Retinal pigment epithelial cell (primary cell): ENCODE measurements at places on chromosomes 16 and 17.

- no peak for DNase-seq
These were observed 28.9 kb downstream of the SLC7A5 start for GRCh38 chr16:87840271-87840978.

GRCh38 chr17:64638552-64639203, 23.4 kb downstream of the SMURF2 start:
- no peak for DNase-seq

GRCh38 chr17:39716879-39717536, 13.3 kb downstream of the MIEN1 start:
- DNase-seq: no peak

GRCh38 chr17:76630151-76630550, 13.4 kb downstream of the ST6GALNAC1 start:
- no peak for DNase-seq

GRCh38 chr16:50301626-50302471, 35.5 kb downstream of the ADCY7 start:
- no peak for DNase-seq

DNA sequence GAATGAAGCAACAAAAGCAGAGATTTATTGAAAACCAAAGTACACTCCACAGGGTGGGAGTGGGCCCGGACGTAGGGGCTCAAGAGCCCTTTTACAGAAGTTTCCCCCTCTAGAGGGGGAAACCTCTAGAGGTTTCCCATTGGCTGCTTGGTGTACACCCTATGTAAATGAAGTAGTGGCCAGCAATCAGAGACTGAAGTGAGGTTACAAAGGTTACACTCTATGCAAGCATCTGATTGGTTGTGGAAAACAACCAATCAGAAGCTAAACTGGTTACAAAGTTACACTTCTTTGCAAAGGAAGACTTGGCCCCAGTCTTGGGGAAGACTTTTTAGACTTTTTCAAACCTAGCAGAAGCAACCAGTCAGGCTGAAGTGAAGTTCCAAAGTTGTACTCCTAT, 27.1 kb downstream of the CRAMP1 start:
- DNase-seq: no peak

- DNase-seq: no peak
These were observed 13.2 kb downstream of the RAI1 start for GRCh38 chr17:17694169-17695081.

- DNase-seq: no peak
These were observed 52.1 kb downstream of the CDH11 start for GRCh38 chr16:65069766-65070165.

- DNase-seq: peak; percentile 17
These were observed 60.4 kb downstream of the SLFN11 start for GRCh38 chr17:35312790-35313711.

DNA sequence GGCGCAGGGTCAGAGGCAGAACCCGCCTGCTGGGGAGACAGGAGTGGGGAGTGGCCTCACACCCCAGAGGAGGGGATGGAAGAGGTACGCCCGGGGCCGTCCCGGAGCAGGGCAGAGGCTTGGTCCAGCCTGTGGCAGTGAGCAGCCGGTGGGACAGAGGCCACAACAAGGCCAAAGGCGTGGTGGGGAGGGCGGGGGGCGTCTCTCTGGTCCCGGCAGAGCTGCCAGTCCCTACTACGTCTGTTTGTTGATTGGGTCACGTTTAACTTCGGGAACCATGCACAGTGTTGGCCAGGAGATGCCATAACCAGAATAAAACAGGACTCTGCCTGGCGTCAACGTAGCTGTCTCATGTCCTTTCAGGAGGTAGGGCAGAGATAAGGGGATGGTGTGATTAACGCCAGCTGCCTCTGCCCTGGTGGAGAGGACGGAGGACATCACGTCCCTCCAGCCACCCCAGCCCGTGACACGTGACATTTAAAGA, 192.8 kb downstream of the BANP start:
- DNase-seq: no peak

DNA sequence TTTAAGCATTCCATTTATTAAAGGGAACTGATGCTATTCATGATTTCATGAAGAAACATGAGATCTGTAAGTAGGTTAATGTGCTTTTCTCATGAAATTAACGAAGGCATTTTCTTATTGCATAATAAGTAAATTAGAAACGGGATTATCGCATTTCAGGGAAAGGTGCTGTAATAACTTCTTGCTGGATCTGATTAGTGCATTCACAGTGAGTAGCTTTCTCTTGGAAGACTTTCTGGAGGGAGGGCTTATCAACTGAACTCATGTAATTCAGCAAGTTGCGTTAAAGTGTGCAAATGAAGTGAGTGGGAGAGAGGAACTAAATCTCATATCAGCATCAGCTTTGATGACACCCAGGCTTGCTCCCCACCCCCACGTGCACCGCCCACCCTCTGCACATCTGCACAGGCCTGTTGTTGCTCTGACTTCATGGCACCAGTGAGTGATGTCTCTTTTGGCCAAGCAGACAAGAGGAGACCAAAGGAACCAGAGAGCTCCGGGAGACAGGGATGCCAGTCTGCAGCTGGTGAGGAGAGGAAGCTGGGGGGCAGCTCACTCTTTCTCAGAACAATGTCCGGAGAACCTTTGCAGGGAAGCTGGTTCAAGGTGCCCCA, 26.3 kb upstream of the GAS7 start:
- peak; percentile 64 for DNase-seq

DNA sequence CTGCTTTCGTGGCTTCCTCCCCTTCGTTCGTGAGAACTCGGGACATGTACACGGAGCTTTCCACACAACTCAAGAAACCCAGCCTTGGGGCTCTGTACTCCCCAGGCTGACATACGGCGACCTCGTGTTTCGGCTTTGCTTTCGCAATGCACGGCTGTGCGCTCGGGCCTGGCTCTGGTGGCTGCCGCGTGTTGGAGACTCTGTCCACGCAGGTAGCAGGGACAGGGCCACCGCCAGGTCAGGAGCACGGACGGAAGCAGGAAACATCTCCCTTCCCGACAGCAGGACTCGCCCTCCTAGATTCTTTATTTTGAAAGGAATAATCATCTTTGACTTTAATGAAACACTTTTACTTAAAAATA, 17.3 kb downstream of the UTS2R start:
- DNase-seq: no peak

GRCh38 chr17:80859002-80859941, 132.4 kb upstream of the CHMP6 start:
- peak; percentile 77 for DNase-seq

DNA sequence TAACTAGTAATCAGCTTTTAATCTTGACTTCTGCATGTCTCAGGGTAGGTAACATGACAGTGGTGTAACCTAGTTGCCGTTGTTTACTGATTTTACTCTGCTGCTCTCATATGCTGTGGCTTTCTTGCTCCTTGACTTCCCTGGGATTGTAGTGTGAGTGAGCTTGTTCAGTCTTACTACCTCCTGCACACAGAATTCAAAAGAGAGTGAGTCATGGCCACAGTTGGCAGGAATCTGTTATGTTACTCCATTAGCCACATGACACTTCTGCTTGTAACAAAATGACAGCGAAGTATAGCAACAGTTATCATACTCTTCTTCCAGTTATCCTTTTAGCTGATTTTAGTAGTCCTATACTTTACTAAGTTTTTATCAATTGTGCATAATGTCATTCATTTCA, 18.8 kb downstream of the TNRC6A start:
- peak; percentile 87 for DNase-seq

DNA sequence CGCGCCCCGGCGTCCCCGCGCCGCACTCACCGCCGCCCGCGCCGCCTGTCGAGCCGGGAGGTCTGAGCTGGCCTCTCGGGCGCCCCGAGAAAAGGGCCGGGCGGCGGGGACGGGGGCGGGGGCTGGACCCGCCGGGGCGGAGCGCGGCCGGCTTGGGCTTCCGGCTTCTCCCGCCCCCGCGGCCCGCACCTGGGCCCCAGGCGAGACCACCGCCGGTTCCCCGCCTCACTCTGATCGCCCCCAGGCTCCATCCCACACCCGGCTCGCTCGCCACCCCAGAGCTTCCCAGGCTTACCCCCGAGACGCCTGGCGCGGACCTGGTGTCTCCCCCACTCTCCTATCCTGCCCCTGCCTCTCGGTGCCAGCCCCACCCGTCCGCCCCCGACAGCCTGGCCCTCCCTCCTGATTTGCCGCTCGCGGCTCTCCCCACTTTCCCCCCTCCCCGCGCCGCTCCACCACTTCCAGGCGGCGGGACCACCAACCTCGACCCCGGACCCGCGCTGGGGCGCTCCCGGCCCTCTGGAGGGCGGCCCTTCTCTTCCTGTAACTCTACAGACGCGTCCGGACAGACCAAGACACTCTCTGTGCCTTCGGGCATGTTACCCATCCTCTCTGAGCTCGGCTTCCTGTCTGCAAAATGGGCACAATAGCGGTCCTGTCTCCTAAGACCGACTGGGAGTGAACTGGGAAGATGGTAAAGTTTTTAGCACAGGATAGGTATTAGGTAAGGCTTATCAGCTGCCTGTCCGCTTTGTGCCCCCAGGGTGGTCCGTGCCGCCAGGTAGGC, at the start of gene LITAF:
TSS of gene LITAF (minus strand) at position 64 of the 787 bp plus-strand sequence. CDS start 30,189 bp downstream, outside the sequence.
- DNase-seq: no peak

DNA sequence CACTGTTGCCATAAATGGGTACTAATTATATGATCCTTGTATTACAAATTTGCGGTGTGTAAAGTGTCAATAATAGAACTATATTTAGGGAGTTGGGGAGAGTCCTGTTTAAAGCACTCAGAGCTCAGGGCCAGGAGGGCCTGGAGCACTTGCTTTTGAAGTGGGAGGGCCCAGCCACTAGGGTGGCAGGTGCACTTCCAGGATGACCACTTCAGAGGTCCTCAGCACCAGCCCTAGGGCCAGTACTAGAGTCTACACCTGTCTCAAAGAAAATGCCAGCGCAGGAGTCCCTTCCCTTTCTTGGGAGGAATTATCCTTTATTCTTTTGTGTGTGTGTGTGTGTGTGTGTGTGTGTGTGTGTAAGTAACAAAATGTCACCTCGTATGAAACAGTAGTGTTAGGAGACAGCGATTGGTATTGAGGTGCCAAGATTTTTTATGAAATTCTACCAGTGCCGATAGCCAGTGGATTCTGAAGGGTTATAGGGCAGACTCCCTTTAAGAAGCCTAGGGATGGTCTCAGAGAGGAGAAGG, 31.9 kb downstream of the MYO18A start:
- DNase-seq: no peak

DNA sequence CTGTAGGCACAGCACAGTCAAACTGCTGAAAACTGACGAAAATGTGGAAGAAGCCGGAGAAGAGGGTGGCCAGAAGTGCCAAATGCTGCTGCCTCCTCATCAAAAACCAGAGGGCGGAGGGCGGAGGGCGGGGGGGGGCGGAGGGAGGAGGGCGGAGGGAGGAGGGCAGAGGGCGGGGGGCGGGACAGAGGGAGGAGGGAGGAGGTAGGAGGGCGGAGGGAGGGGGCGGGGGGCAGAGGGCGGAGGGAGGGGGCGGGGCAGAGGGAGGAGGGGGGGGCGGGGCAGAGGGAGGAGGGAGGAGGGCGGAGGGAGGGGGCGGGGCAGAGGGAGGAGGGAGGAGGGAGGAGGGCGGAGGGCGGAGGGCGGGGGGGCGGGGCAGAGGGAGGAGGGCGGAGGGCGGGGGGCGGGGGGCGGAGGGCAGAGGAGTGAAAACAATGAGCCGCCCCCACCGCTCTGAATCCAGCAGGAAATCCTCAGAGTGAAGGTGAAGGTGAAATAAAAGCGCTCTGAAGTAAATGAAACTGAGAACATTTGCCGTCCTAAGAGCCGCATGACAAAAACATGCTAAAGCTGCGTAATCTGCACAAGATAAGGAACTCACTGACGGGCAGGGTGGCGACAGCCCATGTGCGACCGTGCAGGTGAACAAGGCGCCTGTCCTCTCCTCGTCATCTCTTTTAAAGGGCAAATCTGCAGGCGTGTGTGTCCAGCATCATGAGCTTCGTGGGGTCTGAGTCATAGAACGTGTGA, 22.6 kb upstream of the CBFA2T3 start:
- DNase-seq: no peak

DNA sequence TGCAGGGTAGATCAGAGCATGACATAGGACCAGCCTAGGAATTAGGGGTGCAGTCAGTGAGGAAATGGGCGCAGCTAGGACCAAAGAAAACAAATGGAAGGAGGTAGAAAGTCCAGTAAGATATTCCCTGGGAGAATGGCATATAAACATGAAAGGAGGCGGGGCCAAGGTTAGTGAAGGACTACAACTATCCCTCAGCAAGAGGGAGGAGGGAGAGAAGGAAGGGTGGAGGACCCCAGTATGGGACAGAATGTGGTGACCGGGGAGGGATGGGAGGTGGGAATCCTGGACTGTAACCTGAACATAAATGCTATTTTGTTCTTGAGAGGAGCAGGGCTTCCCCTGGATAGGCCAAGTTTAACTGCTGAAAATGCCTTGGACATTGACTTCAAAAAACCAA, 22.8 kb downstream of the ITGB3 start:
- DNase-seq: no peak

DNA sequence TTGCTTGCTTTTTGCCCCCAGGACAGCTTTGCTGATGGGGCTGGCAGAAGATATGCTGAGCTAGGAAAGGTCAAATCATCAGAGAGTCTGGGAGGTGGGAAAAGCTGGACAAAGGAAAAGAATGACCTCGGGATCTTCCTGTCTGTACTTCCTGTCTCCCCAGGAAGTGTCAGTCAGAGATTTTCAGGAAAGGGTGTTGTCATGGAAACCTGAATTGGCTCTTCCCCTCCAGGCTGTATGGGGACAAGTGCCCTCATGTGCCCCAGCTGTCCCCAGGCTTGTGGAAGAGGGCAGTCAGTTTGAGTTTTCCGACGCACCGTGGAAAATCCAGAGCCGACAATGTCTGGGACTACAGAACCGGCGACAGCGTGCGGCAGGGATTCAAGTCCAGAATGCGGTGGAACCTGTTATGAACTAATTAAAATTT, 122.7 kb upstream of the ZFHX3 start:
- no peak for DNase-seq

GRCh38 chr17:51660266-51660665, 399.9 kb downstream of the UTP18 start:
- no peak for DNase-seq

DNA sequence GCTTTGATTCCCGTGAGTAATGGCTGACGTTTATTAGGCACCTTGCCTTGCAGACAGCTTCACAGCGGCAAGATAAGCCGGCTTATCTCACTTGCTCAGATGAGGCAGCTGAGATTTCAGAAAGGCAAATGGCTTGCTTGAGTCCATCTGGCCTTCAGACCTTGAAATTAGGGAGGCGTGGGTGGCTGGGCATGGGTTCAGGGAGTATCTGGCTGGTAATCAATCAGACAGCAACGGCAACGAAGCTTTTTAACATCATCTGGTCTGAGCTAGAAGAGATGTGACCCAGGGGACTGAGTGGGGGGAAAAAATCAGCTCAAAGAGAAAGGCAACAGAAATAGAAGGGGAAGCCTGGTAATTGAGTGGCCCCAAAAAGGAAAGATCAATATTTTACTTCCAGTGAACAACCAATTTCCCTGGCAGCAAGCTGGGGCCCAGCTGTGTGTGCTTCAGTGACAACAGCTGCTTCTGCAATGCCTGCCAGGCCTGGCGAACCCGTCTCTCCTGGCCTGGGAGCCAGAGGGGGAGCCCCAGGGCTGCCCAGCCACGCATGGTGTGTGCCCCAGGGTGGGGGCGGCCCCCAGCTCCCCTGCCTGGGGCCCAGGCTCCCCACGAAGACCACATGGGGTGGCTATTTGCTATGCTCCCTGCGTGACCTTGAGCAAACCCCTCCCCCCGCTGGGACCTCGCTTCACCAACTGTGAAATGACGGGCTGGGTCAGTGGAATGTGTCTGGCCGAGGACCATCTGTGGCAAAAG, 34.0 kb downstream of the RAB11FIP4 start:
- DNase-seq: peak; percentile 80

GRCh38 chr16:1832838-1833454, 5.9 kb downstream of the FAHD1 start:
- no peak for DNase-seq
